CD14-positive monocyte (primary cell): ENCODE measurements at places on chromosomes 5 and 9.

GRCh38 chr5:56116599-56117141 lies 116.5 kb downstream of the ANKRD55 start:
- H3K27ac ChIP-seq: no peak overlapping the region
- no peaks in the 10 kb centered on the region for H3K36me3 ChIP-seq
- H3K4me1 ChIP-seq: peaks cover 19% of the 10 kb centered on the region
- H3K4me3 ChIP-seq: no peak overlapping the region
- DNase-seq: peak; percentile 43
- no peaks in the 10 kb centered on the region for H3K27me3 ChIP-seq

GRCh38 chr5:87735923-87736322 lies 323.2 kb upstream of the CCNH start:
- H3K36me3 ChIP-seq: no peaks in the 10 kb centered on the region
- no peak overlapping the region for H3K27ac ChIP-seq
- no peak for DNase-seq
- no peaks in the 10 kb centered on the region for H3K27me3 ChIP-seq
- no peak overlapping the region for H3K4me3 ChIP-seq

DNA sequence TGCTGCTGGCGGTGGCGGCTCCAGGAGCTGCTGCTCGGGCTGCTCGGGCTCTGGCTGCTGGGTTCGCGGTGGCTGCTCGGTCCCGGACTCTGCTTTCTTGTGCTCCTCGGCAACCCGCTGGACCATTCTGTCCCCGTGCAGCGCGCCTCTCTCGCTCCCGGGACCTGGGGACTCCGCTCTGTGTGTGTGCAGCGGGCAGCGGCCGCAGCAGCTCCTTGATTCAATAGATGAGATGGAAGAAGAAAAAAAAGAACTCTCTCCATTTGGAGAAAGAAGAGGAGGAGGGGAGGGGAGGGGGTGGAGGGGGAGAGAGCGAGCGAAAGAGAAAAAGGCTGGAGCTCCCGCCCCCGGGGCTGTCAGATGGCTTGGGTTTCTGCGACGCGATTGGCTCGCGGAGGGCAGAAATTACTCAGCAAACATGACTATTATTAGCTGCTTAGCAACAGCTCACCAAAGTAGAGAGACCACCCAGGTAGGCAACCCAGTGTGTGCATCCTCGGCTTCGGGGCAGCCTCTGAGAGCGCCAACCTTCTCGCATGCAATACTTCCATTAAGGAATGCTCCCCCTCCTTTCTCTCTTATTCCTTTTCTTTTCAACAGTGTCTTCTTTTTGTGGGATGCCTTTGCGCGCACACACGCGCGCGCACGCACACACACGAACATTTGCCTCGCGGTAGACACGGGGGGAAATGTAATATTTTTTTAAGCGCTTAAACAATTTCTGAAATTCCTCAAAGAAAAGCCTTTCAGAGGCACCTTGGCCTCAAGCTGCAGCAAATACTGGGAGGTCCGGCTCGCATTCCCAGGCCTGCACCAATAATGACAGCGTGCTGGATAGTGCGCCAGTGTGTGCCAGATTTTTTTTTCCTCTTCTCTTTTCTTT lies 7.6 kb downstream of the PTCH1 start:
- H3K36me3 ChIP-seq: no peaks in the 10 kb centered on the region
- peaks cover 47% of the 10 kb centered on the region for H3K4me1 ChIP-seq
- peaks cover 86% of the 10 kb centered on the region for H3K27me3 ChIP-seq
- peak overlapping the region; percentile 23 for H3K4me3 ChIP-seq
- no peak overlapping the region for H3K27ac ChIP-seq

DNA sequence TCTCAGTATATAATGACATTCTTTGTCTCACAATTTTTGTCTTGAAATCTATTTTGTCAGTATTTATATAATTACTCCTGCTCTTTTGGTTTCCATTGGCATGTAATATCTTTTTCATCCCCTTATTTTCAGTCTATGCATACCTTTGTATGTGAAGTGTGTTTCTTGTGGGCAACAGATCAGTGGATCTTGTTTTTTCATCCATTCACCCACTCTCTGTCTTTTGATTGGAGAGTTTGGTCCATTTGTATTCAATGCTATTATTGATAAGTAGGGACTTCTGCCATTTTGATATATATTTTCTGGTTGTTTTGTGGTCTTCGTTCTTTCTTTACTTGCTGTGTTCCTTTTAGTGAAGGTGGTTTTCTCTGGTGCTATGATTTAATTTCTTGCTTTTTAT lies 10.9 kb downstream of the RIC1 start:
- H3K4me1 ChIP-seq: no peaks in the 10 kb centered on the region
- no peak for DNase-seq
- no peak overlapping the region for H3K27ac ChIP-seq
- peaks cover 6% of the 10 kb centered on the region for H3K36me3 ChIP-seq
- H3K27me3 ChIP-seq: no peaks in the 10 kb centered on the region

DNA sequence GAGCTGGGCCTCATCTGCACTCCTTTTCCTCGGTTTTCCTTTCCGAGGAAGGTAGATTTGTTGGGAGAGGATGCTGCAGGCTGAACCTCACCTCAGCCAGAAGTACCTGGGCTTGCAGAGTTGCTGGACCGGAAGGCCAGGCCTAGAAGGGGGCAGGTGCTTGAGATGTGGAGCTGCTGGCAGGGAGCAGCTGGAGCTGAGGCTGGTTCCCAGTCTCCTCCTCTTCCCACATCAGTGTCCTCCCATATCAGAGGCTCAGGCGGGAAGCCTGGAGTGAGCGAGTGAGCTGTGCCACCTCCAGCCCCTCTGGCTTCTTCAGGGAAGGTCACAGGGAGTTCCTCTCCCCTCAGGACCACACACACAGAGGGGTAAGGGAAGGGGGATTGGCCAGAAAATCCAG lies 259.4 kb downstream of the GADD45G start:
- H3K27me3 ChIP-seq: no peaks in the 10 kb centered on the region
- no peak for DNase-seq
- no peaks in the 10 kb centered on the region for H3K4me1 ChIP-seq
- no peaks in the 10 kb centered on the region for H3K36me3 ChIP-seq
- no peak overlapping the region for H3K4me3 ChIP-seq

DNA sequence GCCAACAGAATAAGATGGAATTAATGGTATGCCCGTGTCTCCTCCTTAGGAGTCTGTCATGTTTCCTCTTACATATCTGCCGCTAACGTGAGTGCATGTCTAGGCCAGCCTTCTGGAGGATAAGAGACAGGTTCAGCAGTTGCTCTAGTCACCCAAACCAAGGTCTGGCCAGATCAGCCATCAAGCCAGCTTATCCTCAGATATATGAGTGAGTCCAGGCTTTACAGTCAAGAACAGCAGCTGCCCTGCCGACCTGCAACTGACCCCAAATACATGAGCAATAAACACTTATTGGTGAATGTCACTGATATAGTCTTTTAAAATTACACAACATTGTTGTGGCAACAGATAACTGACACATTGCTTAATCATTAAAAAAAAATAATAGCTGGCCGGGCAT lies 123.5 kb downstream of the TSSK1B start:
- H3K27me3 ChIP-seq: peaks cover 2% of the 10 kb centered on the region
- no peaks in the 10 kb centered on the region for H3K36me3 ChIP-seq
- DNase-seq: no peak
- no peak overlapping the region for H3K4me3 ChIP-seq
- H3K4me1 ChIP-seq: no peaks in the 10 kb centered on the region
- H3K27ac ChIP-seq: no peak overlapping the region

DNA sequence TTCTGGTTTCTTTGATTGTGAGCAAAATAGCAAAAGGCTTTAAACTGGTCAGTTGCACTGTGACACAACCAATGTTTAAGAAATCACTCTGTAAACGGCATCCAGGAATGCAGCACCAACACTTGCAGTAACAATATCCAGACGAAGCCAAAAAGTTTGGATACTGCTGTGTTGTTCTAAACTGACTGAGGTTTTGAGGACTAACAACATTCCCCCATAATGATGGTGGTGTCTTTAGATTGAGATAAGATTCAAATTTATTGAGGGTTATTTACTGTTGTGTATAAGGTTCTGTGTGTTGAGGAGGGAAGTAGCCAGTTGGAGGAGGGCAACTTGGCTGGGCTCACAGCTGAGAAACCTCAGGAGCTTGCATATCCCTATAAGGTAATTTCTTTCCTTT lies 353.6 kb downstream of the BNC2 start:
- H3K27ac ChIP-seq: no peak overlapping the region
- H3K4me3 ChIP-seq: no peak overlapping the region
- no peak for DNase-seq
- H3K36me3 ChIP-seq: no peaks in the 10 kb centered on the region
- no peaks in the 10 kb centered on the region for H3K27me3 ChIP-seq
- no peaks in the 10 kb centered on the region for H3K4me1 ChIP-seq

GRCh38 chr5:155884041-155884440 lies 442.9 kb upstream of the SGCD start:
- no peaks in the 10 kb centered on the region for H3K4me1 ChIP-seq
- H3K27ac ChIP-seq: no peak overlapping the region
- no peaks in the 10 kb centered on the region for H3K36me3 ChIP-seq

DNA sequence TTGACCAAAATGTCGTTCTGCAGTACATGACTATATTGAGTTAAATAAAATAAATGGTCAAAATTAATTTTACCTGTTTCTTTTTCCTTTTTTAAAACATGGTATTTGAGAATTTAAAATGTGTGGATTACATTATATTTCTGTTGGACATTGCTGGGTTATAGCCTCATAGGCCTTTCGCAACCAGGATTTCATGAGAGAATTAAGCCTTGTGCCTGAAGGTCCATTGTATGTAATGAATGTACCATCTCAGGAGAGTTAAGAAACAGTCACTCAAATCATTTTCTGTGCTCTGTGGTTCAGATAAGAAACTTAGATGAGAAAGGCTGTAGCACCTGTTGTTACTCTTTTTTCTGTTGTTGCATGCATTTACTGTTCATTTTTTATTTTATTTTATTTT lies 103.5 kb downstream of the ANGPTL2 start:
- peaks cover 8% of the 10 kb centered on the region for H3K4me1 ChIP-seq
- no peak for DNase-seq
- H3K36me3 ChIP-seq: no peaks in the 10 kb centered on the region
- no peaks in the 10 kb centered on the region for H3K27me3 ChIP-seq

DNA sequence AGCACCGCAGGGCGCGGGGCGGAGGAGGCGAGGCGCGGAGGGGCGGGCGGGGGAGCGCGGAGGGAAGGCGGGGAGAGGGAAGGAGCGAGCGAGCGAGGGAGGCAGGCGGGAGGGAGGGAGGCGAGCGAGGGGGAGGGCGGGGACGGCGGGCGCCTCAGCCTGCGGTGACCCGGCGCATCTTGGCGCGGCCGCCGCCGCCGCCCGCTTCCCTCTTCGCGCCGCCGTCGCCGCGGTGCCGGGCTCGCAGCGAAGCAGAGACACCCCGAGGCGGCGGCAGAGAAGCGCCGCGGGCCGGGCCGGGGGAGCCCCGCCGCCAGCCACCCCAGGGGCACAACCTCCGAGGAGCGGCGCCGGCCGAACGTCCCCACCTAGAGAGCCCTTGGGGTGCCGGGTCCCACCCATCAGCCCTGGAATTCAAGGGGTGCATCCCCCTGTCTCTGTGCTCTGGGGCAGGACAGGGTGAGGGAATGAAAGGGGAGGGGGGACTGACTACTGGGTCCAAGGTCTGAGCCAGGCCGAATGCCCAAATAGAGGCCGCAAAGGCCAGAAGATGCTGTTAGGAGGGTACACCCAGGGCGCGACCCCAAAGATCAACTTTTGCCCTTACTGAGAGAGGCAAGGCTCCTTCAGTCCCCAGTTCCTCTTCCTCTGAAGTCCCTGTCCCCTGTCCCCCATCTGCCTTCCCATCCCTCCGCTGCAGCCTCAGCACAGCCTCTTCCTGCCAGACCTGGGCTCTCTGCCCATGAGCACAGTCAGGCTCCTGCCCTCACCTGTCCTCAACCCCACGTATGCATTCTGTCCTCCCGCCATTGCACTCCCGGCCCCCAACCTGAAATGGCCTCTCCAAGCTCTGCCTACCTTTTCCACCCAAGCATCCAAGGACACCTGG lies at the start of gene ADAMTS2:
ADAMTS2 (minus strand) TSS at position 29 of the 889 bp plus-strand sequence. CDS start 133 bp downstream, outside the sequence.
- DNase-seq: no peak
- no peak within 1 kb of the TSS for H3K27ac ChIP-seq
- no peaks in the 10 kb centered on the region for H3K36me3 ChIP-seq
- peak within 1 kb of the TSS; percentile 26 for H3K4me3 ChIP-seq
- H3K4me1 ChIP-seq: peaks cover 10% of the 10 kb centered on the region

DNA sequence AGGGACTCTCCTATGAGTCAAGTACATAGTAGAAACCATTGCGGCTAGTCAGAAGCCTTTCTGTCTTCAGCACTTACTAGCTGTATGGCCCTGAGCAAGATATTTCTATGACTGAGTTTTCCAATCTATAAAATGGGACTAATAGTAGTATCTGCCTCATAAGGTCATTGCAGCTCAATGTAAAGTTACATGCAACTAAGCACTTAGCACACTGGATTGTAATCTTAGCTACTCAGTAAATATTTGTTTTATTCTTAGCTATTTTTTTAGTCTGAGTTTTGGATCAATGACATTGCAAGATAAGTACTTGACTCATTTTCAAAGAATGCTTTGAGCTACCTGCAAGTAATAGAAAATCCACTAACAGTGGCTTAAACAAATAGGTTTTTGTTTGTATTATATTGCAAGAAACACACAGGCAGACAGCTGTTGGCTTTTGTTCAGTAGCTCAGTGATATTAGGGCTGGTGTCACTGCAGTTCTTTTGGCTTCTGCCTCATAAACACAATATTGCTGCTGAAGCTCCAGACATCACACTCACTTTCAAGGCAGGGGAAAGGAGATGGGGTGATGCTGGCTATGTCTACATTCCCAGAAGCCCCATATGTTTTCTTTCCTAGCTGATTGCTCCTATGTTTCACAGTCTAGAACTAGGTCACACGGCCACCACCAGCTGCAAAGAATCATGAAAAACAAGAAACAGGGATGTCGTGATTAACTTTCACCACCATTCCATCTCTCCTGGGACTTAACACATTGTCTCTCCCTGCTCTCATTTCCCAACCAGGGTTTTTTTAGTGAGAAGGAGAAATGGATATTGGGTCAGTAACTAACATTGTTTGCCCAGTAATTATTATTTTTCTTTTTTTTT lies 26.9 kb upstream of the FAT2 start:
- H3K4me1 ChIP-seq: no peaks in the 10 kb centered on the region
- DNase-seq: no peak
- H3K27ac ChIP-seq: no peak overlapping the region
- no peaks in the 10 kb centered on the region for H3K36me3 ChIP-seq
- H3K27me3 ChIP-seq: no peaks in the 10 kb centered on the region

DNA sequence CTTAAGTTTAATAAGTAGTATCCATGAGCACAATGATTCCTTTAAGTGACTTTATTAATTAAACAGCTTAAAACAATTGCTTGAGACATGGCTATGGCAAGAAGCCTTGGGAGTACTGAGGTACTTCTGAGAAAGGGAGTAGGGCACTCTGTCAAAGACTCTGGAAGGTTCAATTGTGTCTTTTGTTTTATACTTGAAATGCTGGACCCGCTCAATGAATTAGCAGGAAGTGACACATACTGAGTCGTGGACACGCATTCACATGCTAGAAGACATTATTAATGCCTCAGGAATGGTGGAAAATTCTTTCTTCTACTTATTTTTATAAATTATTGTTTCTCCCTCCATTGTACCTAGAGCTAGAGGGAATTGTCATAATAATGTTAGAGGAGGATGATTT lies 347.3 kb upstream of the ZNF608 start:
- no peak for DNase-seq
- no peak overlapping the region for H3K4me3 ChIP-seq
- H3K36me3 ChIP-seq: no peaks in the 10 kb centered on the region
- H3K27ac ChIP-seq: no peak overlapping the region
- H3K4me1 ChIP-seq: no peaks in the 10 kb centered on the region
